ENCODE measurements at places on chromosomes 1 and 21.

DNA sequence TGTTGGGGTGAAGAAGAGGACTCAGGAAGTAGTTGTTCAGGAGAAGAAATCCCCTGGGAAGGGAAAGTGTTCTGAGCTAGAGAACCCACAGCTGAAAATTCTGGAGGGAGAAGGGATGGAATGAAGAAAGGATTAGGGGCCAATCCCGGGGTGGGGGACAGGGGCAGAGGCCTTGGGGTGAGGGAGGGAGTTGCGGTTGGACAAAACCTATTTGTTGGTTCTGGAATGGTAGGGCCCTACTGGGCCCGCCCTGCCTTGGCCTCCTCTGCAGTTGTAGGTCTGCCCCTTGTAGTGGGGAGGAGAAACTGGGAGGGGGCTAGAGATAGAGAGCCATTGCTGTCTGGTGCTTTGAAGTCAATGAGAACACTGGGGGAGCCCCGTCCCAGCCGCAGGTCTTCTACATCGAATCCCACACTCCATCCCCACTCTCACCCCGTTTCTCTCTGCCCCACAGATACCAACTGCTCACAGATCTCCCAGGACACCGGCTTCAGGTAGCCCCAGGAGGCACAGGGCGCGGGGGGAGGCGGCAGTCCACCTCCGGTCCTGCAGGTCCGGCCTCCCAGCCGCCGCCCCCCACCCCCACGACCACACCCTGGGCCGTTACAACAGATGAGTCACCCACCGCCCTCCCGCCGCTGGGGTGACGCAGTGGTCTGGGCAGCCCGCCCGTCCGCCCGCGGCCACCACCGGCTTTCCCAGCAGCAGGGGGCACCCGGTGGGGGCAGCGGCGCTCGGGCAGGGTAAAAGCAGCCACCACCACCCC is 1.1 kb downstream of the TAGLN2 start:
- peak; percentile 58 for DNase-seq

DNA sequence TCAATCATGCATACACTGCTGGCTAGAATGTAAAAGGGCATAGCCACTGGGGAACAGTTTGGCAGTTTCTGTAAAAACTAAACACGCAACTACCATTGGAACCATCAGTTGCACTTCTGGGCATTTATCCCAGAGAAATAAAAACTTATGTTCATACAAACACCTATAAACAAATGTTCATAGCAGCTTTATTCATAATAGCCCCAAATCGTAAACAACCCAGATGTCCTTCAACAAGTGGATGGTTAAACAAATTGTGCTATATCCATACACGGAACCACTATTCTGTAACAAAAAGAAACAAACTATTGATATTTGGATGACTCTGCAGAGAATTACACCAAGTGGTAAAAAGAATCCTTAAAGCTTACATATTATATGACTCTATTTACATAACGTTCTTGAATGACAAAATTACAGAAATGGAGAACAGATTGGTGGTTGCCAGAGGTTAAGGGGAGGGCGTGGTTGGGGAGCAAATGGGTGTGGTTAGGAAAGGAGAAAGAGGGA is 22.8 kb downstream of the LACTBL1 start:
- DNase-seq: no peak

GRCh38 chr1:121414905-121415304 is 230.1 kb downstream of the SRGAP2C start:
- DNase-seq: peak; percentile 8

GRCh38 chr1:99457381-99458165 is 188.3 kb upstream of the PALMD start:
- no peak for DNase-seq

DNA sequence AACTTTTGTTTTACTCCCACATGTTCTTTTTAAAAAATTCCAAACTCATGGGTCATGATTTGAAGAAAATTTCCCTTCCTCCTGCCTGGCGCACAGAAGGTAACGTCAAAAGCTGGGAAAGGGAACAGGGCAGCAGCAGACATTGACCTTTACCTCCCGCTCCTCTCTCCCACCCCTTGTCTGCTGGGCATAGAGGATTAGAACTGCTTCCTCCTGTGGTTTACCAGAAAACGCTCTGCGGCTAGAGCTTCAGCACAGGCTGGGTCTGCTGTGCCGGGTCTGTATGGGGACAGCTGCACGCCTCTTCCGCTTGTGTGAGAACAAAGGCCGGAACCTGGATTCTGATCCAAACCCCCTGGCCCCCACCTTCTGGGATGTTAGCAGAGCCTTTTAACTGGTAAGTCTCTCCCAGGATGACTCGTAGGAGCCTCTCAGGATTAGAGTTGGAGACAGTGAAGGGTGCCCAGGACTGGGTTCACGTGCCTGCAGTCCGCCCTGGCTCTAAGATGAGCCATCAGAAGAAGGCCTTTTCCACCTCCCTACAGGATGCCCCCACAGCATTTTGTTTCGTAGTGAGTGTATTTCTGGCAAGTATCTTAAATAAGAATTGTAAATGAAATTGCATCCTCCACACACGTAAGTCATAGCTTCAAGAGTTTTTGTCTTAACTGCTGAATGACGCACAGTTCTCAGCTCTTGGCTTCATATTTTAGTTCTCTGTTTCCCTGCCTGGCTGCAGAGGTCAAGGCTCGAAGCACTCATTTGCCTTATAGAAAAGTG is 5.2 kb downstream of the H6PD start:
- peak; percentile 93 for DNase-seq

DNA sequence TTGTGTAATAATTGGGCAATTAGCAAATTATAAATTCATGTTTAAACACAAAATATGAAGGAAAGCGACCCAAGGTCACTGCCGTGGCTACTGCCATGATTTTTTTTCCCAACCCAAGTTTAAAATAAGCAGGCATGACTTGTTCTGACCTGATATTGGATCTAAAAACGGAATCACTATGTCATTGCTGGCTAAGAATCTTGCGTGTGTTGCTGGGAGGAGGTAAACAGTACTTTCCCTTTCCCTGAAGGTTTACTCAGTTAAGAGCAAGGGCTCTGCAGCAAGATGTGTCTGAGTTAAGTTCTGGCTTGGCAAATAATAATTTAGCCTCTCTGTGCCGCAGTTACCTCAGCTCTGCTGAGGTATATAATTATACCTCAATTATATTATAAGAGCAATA is 125.7 kb upstream of the L1TD1 start:
- no peak for DNase-seq

GRCh38 chr1:19921310-19921709 is 2.1 kb downstream of the PLA2G2E start:
- no peak for DNase-seq

GRCh38 chr1:232307296-232308017 is 322.5 kb downstream of the SIPA1L2 start:
- DNase-seq: no peak

DNA sequence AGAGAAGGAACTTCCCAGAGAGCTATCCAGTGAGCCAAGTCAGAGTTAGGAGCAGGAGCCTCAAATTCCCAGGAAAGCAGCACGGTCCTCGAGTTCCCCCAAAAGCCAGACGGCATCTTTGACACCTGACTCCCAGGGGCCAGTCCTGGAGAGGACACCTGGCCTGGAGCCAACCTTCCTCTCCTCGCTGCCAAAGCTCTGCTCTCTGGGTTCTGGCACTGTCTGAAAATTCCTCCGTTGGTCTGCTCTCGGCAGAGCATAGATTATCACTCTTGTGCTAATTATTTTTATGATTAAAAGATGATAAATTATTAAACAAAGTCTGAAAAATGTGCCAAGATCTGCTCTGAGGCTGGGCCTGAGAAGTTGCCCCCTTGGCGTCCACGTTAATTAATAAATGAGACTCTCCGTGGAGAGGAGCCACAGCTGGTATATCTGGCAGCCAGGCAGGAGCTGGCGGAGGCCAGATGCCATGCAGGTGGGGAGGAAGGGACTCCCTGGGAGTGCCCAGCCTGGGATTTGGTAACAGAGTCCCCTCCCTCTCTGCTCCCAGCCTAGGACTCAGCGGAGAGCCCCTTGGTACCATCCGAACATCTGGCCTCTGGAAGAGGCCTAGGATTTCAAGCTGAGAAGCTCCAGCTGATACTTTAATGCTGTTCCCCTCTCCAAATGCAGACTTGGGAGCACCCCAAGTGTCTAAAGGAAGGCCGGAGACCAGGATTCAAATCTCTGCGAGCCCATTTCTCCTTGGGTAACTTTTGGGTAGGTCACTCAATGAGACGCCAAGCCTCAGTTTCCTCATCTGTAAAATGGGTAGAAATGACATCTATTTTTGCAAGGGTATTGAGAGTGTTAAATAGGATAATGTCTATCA is 163.7 kb upstream of the POU3F1 start:
- no peak for DNase-seq

DNA sequence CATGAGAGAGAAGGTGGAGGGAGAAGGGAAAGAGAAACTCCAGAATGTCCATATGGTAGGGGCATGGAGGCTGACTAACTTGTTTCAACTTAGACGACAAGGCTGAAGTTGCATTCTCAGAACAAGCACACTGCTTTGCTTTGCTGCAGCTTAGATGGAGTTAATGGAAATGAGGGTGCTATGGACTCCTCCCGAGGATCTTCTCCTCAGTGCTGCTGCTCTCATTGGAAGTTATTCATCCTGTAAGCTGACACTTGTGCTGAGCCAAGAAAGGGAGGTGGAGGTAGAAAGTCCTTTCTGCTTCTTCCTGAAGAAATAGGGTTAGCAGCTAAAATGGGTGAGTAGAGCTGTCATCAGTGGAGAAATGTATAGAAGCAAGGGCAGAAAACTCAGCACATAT is 215.3 kb downstream of the SEC16B start:
- DNase-seq: no peak

DNA sequence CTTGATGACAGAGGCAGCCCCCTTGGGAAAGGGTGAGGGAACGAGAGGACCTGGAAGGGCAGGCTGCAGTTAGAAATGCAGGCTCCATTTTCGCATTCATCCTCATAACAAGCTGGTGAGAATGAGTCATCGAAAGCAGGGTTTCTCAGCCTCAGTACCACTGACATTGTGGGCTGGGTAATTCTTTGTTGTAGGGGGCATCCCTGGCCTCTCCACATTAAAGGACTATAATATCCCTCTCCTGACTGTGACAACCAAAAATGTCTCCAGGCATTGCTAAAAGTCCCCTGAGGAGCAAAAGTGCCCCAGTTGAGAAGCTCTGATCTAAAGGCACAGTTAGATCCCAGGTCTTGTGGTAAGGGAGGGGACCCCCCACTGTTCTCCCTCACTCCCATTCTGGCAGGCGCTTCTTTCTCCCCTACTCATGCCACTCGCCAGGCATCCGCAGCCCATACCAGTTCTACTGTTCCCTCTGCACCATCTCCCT is 20.4 kb downstream of the KCNN3 start:
- DNase-seq: no peak
